HS-27A (cell line): ENCODE measurements at places on chromosomes 1 and 21.

- no peak for DNase-seq
Measured at GRCh38 chr1:152983743-152984142, at the start of gene SPRR1A. TSS of gene SPRR1A (plus strand) at chr1:152984081. CDS start at chr1:152985231, 1,150 bp downstream.

GRCh38 chr1:8408151-8408839, 90.4 kb downstream of the SLC45A1 start:
- DNase-seq = no peak

- DNase-seq = no peak
Measured at GRCh38 chr1:109641078-109641740, 14.7 kb upstream of the GSTM4 start.

GRCh38 chr21:17697473-17697872, 84.8 kb upstream of the BTG3 start:
- no peak for DNase-seq

- no peak for DNase-seq
Measured at GRCh38 chr1:10033359-10033845, 644 bp downstream of the UBE4B start.

DNA sequence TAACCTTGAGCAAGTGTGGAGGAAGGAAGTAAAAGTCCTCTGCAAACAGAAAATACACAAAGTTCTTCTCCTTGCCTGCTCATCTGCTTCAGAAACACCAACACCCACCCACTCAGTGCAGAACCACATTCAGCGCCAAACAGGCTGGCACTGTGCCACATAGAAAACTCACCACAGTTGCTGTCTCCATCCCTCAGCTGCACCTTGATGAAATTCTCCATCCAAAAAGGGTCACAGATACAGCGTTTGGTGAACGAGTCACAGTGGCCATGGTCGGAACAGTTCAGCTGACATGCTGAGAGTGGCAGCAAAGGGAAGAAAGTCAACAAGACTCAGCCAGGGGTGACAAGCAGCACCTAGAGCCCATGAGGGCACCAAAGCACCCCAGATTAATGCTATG, 114.5 kb downstream of the KIAA0319L start:
- DNase-seq = no peak

GRCh38 chr1:151831605-151832004, at the start of gene RORC:
TSS of gene RORC (minus strand) at chr1:151831802. CDS start at chr1:151831764, 38 bp downstream.
- no peak for DNase-seq

DNA sequence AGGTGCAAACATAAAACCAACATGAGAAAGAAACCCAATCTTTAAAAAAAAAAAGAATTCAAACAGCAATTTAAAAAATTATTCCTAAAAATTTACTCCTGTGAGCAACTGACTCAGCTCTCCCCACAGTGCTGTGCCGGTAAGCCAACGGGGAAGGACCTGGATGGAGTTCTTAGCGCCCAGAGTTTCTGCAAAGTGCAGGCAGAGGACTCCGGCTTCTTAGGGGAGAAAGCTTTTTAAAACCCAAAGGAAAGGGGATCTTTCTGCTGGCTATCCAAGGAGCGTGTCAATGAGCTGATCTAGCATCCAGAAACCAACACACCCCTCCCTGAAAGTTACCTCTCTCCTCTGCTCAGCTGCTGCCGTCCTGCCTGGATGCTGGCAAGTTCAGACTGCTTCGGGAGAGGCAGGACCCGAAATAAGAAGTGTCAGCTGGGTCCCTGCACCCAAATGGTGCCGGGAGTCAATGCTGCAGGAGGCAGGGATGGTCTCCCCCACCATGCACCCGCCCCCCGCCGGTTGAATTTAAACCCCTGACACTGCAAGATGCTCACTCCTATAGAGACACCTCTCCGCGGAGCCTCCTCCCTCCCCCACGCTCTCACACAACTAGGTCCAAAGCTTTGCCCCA, 32.2 kb upstream of the H6PD start:
- no peak for DNase-seq

DNA sequence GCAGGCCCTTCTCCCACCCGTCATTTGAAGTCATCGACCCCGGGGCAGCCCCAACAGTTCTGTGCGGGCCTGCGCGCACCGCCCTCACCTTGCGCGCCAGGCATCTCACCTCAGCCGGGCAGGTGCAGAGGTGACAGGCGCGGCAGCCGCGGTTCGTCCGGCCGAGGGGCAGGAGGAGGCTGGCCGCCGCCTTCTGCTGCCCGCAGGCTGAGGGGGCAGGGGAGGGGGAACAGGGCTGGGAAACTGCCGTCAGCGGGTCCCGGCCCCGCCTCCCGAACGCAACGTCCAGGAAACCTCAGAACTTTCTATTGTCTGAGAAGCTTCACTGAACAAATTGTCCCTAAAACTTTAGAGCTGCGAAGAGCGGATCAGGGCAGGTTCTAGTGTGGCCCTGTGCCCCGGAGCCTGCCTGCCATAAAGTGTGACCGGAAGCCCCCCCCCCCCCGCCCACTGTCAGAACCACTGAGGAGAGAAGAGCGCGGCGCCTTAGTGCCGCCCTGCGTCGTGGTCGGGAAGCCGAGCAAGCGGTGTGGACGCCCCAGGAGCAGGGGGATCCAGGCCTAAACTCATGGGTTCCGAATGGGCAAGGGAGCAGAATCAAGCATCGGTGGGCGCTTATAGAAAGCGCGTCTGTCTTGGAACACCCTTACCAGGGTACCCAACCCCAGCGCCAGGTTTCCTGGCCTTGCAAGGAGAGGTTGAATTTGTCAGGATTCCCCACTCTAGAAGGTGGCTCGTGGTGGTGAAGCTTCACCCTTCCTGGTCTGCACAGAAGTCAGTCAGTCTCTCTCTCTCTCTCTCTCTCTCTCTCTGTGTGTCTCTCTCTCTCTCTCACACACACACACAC, 13.3 kb upstream of the TBX15 start:
- DNase-seq = no peak

GRCh38 chr1:161096530-161096929, 1.6 kb upstream of the KLHDC9 start:
- no peak for DNase-seq

GRCh38 chr1:208278638-208279037, 34.5 kb upstream of the PLXNA2 start:
- DNase-seq = no peak

DNA sequence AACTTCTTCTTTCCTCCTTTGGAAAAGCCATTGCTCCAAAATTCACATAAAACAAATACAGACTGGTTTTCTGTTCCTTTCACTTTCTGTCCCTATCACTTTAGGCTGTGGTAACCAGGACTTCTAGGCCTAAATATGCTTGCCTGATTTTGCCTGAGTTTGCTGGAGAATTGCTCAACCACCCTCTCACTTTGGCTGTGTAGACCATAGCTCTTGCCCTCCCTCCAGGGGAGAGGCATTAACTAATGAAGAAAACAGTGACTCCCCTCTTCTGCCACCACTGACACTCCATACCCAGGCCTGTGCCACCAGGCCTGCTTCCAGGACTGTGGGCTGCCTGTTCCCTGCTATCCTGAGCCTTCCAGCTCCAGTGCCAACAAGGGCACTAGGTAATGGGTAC, 163.5 kb downstream of the TOMM20 start:
- no peak for DNase-seq

- no peak for DNase-seq
Measured at GRCh38 chr1:2300851-2301606, 72.9 kb downstream of the SKI start.

DNA sequence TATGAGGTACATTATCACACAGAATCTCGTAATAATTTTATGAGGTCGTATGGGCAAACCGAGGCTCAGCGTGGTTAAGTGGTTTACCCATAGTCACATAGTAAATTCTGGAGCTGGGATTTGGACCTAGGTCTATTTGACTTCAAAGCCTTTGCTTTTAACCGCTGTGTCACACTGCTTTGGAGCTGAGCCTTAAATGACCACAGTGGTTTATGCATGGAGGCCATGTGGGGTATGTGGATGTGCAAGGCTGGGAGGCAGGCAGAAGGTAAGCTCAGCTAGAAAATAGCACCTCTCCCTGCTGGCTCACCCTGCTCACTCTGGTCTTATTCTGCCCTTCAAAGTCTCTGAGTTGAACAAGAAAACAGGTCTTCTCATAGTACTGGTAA, 269.5 kb downstream of the TRABD2B start:
- no peak for DNase-seq

DNA sequence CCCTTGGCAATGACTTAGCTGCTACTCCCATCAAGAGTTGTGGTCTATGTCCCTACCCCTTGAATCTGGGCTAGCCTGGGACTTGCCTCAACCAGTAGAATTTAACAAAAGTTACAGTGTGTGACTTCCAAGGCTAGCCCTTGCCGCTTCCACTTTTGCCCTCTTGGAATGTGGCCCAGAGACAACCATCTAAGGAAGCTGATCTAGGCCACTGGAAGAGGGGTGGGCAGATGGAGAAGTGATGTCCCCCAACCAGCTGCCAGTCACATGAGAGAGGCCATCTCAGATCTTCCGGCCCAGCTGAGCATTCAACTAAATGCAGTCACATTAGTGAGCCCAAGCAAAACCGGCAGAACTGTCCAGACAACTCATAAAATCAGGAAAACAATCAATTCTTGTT, 115.1 kb downstream of the TOMM20 start:
- no peak for DNase-seq

DNA sequence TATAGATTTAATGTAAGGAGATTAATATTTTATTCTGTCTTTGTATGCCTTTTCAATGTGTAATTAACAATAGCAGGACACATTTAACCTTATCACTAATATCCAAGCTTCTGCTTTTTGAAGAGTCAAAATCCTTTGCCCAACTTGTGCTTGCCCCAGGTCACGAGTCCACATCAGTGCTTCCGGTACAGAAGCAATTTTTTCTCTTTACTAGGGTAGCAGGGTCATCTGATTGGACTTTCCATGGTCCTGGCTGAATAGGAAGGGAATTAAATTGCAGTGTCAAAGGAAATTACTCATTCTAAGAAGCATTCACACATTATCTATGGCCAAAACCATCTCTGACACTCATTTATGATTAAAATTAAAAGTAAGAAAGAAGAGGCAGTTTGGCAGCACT, 460.5 kb upstream of the ADGRL2 start:
- DNase-seq = no peak

DNA sequence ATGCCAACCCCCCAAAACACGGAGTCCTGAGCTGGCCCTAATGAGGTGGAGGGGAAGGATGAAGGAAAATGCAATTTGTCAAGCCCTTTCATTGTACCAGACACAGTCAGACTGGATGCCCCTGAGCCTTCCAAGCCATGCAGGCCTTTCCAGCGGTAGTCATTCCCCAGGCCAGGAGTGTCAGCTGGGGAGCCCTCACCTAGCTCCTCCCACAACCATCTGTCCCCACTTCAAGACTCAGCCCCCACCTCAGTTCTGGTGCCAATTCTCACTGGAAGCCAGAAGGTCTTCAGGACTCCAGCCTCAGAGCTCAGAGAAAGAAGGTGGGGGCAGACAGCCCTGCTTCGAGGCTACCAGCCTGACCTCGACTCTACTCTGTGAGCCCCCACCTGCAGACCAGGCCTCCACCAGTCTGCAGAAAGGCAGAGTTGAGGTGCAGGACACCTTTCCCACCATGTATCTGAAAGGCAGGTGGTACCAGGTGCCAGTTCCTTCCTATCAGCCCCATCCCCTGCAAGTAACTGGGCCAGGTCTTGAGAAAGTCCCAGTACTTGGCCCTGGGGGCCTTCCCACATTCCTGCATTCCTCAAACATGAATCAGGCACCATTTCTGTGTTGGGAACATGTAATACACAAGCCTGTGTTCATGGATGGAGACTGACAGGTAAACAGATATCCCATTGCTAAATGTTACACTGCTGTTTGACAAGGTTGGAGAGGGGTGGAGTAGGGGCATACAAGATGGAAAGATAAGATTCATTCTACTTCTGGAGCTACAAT, 180.6 kb upstream of the EDN2 start:
- DNase-seq = peak; percentile 86

- peak; percentile 74 for DNase-seq
Measured at GRCh38 chr1:67760030-67760821, 73.0 kb downstream of the GNG12 start.

GRCh38 chr1:7594002-7594713, 176.9 kb upstream of the VAMP3 start:
- no peak for DNase-seq

DNA sequence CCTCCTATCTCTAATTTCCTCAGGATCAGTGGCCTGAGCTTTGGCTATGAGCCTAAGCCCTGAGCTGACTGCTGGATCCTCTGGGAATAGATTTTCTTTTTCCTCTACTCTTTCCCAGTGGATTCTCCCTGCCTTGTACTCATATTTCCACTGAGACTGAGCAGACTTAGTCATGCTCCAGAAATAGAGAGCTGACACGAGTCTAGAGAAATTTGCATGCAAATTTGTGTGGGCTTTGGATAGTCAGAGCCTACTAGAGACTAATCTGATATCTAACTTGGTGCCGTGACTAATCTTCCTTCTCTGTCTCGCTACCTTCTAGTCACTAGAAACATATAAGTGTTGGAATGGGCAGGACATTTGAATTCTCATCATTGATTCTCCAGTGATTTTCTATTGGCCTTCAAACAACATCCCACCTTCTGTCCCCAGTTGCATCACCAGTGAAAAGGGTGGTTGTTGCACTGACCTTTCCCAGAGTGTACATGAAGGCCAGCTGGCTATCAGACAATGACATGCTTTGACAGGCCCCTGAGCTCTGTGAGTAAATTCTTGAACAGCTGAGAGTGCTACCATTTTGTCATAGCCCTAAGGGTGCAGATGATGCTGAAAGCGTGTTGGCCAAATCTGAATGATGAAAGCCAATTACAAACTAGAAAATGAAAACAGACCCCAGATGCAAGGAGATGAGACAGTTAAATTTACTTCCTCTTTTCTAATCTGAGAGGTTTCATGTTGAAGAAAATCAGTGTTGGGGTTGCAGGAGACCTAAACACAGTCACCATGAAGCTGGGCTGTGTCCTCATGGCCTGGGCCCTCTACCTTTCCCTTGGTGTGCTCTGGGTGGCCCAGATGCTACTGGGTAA, at the start of gene FCRLA:
TSS of gene FCRLA (plus strand) at position 748 of the 866 bp plus-strand sequence. CDS start at position 784, 36 bp downstream.
- DNase-seq = peak; percentile 64
